ENCODE measurements at places on chromosomes 2 and 18. TPM values are rescaled to one million over a fixed set of nuclear protein-coding genes. Genes with fewer than 3 reads are reported as not detected.

The DPP4 gene
- total RNA-seq: 0.36 TPM

The SNTG2 gene
- not detected for total RNA-seq

The ALK gene
- total RNA-seq: not detected

The CHRNG gene
- total RNA-seq: not detected

The CNDP1 gene
- total RNA-seq: not detected

The ANKRD30B gene
- 0.02 TPM for total RNA-seq

The CNTNAP5 gene
- not detected for total RNA-seq

The GPR75 gene
- total RNA-seq: 1.8 TPM

The DNAH6 gene
- 0.14 TPM for total RNA-seq

The CRYGD gene
- not detected for total RNA-seq

The MBP gene
- total RNA-seq: 29.7 TPM
